ENCODE measurements at places on chromosomes 3 and 15. TPM values are rescaled to one million over a fixed set of nuclear protein-coding genes. Genes with fewer than 3 reads are reported as not detected.
A peak's percentile ranks its signal among the peaks of the same experiment; 100 is the strongest.

The KY gene
- polyA plus RNA-seq = not detected

The TM4SF18 gene
- 51.3 TPM for polyA plus RNA-seq

The RTP1 gene
- polyA plus RNA-seq = not detected

GRCh38 chr15:68241088-68241935, 11.8 kb upstream of the CLN6 start:
- no peak for DNase-seq

DNA sequence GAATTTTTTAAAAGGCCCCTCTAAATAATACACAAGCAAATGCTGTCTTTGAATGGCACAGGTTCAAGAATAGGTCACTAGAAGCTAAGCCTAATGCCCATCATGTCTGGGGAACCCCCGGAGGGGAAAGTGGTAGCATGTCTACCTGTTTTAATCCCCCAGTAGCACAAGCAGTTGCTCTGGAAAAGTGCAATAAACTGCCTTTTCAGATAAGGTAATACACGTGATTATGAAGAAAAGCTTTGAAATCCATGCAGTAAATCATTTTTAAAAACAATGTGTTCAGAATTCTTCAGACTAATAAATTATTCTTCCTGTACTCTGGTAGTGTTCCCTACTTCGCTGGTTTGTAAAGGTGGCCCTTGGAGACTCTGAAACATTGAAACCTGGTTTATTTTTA, 922.2 kb downstream of the ROBO1 start:
- DNase-seq = no peak

- DNase-seq = no peak
Observed at GRCh38 chr3:55604402-55604801, 117.3 kb upstream of the WNT5A start.

DNA sequence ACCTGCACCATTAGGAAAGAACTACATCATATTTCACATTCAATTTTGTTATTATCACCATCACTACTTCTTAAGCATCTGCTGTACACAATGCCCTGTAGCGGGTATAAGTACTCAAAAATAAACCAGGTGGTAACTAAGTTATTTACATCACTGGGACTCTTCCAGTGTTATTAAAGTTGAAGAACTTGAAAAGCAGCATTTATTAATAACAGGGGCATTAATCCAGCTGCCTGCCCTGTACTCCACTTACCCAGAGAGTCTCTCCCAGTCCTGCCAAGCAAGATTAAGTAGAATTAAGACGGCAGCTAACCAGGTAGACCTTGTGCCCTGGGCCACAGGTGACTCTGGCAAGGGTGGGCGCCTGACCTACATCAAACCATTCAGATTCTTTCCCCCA, 65.2 kb downstream of the FHIT start:
- no peak for DNase-seq

DNA sequence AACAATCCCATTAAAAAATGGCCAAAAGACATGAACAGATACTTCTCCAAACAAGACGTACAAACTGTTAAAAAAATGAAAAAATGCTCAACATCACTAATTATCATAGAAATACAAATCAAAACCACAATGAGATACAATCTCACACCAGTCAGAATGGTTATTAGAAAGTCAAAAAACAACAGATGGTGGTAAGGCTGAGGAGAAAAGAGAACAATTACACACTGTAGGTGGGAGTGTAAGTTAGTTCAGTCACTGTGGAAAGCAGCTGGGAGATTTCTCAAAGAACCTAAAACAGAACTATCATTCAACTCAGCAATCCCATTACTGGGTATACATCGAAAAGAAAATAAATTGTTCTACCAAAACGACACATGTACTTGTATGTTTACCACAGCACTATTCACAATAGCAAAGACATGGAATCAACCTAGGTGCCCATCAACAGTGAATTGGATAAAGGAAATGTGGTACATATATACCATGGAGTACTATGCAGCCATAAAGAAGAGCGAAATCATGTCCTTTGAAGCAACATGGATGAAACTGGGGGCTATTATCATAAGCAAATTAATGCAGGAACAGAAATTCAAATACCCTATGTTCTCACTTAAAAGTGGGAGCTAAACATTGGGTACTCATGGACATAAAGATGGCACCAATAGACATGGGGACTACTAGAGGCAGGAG, 51.5 kb downstream of the MYO1E start:
- no peak for DNase-seq

- DNase-seq = peak; percentile 44
Observed at GRCh38 chr3:45915518-45916231, 27.6 kb upstream of the CXCR6 start.

GRCh38 chr3:18119866-18120265, 305.3 kb downstream of the SATB1 start:
- no peak for DNase-seq

DNA sequence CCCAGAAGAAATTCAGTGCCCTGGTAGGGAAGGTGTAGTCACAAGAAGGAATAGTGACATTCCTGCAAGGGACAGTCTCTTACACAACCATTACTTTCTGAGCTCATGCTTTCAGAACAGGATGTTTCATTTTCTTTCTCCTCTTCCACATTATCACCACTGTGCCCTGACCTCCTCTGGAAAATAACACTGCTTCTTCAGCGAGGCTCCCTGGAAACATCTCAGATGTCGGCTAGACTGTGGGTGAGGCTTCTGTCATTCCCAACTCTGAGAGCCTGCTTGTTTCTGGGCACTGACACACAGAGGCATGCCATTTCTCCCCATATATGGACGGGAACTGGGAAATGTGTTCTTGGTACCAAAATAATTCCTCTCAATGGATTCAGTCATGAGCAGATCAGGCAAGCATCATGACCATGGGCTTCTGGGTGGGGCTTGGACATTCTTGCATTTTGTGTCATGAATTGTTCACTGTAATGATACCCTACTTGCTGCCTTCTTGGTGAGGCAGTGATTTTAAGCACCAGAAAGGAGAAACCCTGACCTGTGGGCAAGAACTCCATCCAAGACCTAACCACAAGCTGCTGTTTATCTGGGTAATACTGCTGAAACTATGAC, 14.3 kb upstream of the TNFAIP8L3 start:
- DNase-seq = no peak

Data from A549 (cell line).